ENCODE measurements at places on chromosomes 4 and X.
A peak's percentile ranks its signal among the peaks of the same experiment; 100 is the strongest.

- DNase-seq = no peak
These were observed 73.5 kb downstream of the FAM47B start for GRCh38 chrX:35016051-35016450.

- DNase-seq = no peak
These were observed 295.4 kb downstream of the BCOR start for GRCh38 chrX:39802354-39802753.

GRCh38 chr4:125225806-125226205, 88.9 kb upstream of the FAT4 start:
- DNase-seq = no peak

- no peak for DNase-seq
These were observed 318.2 kb upstream of the RASGEF1B start for GRCh38 chr4:81789741-81790399.

GRCh38 chrX:11760958-11761357, 2.9 kb downstream of the MSL3 start:
- DNase-seq = no peak

- no peak for DNase-seq
These were observed 271.8 kb upstream of the TENM3 start for GRCh38 chr4:181971411-181971810.

GRCh38 chrX:136162827-136163570, 15.7 kb downstream of the FHL1 start:
- DNase-seq = peak; percentile 78

GRCh38 chr4:145498430-145498829, 16.8 kb downstream of the SMAD1 start:
- DNase-seq = no peak

- no peak for DNase-seq
These were observed 553.3 kb upstream of the MAGEB2 start for GRCh38 chrX:29662101-29662500.

GRCh38 chr4:24604558-24605214, 20.3 kb upstream of the DHX15 start:
- no peak for DNase-seq

- DNase-seq = no peak
These were observed 107.2 kb downstream of the ANAPC4 start for GRCh38 chr4:25484243-25484721.

GRCh38 chr4:132669786-132670185, 479.3 kb upstream of the PCDH10 start:
- no peak for DNase-seq

- DNase-seq = peak; percentile 17
These were observed at the start of gene AR for GRCh38 chrX:67543818-67544217. Gene AR (plus strand): TSS chrX:67544021. CDS start chrX:67545147, 1,126 bp downstream.

GRCh38 chr4:158621729-158622128, 50.0 kb downstream of the C4orf46 start:
- DNase-seq = no peak

GRCh38 chr4:119858176-119858575, 208.5 kb downstream of the MAD2L1 start:
- no peak for DNase-seq

- no peak for DNase-seq
These were observed 484.1 kb downstream of the SMARCA1 start for GRCh38 chrX:129039176-129039575.

- DNase-seq = no peak
These were observed 76.5 kb upstream of the SMARCAD1 start for GRCh38 chr4:94131212-94131611.

GRCh38 chrX:19609541-19609940, 94.2 kb upstream of the MAP3K15 start:
- no peak for DNase-seq

DNA sequence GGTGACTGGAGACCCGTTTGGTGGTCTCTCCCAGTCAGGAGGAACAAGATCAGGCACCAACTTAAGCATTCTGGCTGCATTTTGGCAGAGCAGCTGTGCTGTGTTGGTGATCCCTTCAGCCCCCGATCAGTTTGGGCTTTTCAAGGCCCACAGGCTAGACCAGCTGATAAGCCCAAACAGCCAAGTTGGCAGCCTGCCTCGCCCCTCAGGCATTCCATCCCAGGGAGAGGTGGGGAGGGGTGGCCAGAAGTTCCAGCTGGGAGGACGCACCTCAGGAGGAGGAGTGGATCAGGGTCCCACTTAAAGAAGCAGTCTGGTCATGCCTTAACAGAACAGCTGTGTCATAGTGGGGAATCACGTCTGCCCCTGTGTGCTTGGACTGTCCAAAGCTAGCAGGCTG, 105.8 kb downstream of the CHIC1 start:
- DNase-seq = no peak

- no peak for DNase-seq
These were observed 51.0 kb downstream of the GUCY1B1 start for GRCh38 chr4:155809835-155810234.

GRCh38 chr4:168865854-168866253, 144.2 kb downstream of the CBR4 start:
- DNase-seq = no peak

- DNase-seq = no peak
These were observed 824 bp downstream of the TBC1D14 start for GRCh38 chr4:6910340-6910959.

- no peak for DNase-seq
These were observed 33.3 kb downstream of the PKD2 start for GRCh38 chr4:88040707-88041106.

- no peak for DNase-seq
These were observed 116.2 kb downstream of the AASDH start for GRCh38 chr4:56271131-56271530.

DNA sequence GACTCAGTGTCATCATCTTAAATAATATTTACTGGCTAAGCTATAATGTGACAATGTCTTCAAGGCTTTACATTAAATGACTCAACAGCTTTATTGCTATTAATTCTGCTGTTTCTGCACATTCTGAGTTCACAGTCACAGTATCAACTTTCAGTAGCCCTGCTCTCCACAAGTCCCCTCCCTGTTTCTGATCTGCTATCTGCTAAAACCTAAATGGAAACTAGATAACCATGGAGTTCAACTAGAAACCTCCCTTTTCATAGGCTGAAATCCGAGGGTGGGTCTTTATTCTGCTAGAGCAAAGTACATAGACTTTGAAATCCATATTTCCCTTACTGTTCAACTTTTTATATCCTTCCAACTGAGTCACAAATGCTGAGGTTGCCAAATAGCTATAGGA, 5.4 kb upstream of the ACE2 start:
- no peak for DNase-seq

DNA sequence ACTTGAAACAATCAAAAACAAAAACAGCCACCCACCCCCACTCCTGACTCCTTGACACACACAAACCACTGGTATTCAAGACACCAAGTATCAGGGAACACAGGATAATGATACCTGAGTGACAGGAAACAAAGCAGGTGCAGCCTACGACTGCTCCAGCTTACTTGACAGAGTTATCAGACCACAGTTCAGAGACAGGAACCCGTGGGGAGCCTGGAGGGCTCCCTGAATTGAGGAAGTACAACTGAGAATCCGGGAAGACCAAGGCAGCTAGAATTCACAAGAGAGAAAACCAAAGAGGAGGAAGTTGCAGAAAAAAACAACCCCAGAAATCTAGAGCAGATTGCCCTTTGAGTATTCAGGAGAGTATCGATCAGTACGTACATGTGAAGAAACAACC, 20.5 kb downstream of the COMMD8 start:
- no peak for DNase-seq

DNA sequence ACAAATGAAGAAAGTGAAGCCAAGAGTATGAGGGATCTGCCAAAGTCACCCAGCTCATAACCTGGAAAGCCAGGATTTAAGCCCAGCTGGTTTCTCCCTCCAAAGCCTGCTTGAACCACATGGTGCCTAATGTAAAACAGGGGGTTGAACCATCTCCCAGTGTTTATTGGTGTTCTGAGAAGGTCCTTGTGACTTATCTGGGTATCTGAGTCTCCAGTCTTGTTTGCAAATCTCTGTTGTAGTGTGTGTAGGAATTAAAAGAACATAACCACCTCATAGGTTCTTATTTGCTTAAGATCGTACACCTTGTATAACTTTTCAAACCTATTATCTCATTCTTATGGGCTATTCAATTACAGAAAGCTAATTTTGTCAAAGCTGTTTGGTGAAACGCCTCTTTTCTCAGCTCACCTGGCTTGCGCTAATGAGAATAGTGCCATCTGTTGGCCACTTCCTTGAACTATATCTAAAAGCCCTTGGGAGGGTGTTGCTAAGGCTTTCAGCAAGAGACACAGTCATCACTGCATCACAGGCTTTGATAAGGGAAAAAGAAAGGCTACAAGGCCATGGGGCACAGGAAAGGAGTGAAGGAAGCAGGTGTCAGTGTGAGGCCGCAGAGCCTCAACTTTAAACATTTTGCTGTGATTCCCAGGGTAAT, 34.0 kb downstream of the ETDB start:
- no peak for DNase-seq

GRCh38 chr4:79450053-79450452, 42.0 kb upstream of the GK2 start:
- DNase-seq = no peak

DNA sequence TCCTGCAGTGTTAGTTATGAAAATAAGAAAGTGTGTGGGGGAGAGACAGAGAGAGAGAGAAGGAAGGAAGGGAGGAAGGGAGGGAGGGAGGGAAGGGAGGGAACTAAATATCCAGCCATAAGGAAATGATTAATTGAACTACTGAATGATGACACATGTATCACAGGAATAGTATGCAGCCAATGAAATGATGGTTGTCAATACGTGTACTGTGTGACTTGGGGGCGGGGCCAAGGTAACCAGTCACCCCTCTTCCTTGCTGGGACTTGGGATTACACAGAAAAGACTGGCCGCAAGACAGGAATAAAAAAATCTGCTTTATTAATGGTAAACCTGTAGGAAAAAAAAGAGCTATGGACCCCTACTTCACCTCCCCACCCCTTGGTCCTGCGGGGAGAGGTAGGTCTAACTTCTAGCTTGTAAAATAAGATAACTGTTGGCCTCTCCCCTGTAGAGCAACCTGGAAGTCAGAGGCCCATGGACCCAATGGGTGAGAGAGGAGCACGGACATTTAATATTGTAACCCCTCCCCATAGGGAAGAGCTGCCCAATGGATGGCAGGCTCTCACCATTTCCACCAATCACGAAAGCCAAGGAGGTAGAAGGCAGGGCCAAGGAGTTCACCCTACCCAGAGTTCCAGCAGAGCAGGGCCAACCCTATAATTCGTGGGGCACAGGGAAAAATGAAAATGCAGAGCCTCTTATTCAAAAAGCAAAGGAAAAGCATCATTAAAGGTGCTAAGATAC, 7.4 kb downstream of the PPP2R2C start:
- DNase-seq = no peak

DNA sequence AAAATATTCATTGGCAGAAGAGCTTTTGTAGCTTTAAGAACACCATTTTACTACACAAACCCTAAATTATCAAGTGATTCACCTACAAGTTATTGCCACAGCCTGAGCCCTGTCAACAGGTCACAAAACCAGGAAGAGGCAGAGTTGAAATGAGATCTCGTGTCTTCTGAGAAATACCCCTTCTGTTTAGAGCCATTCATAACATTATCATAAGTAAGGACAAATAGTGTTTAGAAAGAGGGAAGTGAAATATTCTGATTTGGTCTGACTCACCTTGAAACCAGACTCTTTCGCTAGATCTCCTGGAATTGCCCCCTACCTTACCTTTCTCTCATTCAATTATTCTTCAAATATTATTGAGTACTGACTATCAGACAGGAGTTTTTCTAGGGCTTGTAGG, 5.9 kb downstream of the ETDB start:
- DNase-seq = no peak

DNA sequence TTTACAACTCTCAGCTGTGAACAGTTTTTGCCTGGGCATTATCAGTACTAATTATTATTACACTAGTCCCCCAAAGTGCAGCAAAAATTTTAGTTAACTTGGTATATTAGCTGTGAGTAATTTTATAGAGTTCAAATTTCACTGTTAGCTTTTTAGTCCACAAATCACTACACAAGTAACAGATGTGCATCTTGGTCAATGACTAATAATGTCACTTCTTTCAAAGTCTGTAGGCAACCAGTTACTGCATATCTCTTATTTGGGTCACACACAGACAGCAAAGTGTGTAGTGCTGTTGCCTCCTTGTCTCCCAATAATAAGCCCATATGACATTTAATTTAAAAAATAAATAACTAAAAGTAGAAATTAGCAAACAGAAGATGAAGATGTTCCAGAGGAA, 159.9 kb downstream of the SCFD2 start:
- no peak for DNase-seq

DNA sequence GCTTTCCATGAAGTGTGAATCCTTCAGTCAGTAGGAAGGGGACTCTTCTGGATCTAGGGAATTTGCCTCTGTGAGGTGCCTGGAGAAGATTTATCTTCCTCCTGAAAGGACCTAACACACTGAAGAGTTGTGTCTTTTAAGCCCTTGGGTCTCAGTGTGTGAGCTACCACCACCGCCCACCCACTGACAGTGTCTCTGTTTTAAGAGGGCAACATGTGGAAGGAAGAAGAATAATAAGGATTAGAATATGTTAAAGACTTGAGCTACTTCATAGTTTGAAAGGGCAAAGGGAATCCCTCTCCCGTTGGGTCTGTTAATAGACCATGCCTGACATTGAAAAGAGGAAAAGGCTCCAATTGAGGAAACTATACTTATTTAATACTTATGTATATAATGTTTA, 64.3 kb upstream of the TLR2 start:
- no peak for DNase-seq

GRCh38 chr4:20787940-20788665, 87.8 kb downstream of the PACRGL start:
- no peak for DNase-seq

DNA sequence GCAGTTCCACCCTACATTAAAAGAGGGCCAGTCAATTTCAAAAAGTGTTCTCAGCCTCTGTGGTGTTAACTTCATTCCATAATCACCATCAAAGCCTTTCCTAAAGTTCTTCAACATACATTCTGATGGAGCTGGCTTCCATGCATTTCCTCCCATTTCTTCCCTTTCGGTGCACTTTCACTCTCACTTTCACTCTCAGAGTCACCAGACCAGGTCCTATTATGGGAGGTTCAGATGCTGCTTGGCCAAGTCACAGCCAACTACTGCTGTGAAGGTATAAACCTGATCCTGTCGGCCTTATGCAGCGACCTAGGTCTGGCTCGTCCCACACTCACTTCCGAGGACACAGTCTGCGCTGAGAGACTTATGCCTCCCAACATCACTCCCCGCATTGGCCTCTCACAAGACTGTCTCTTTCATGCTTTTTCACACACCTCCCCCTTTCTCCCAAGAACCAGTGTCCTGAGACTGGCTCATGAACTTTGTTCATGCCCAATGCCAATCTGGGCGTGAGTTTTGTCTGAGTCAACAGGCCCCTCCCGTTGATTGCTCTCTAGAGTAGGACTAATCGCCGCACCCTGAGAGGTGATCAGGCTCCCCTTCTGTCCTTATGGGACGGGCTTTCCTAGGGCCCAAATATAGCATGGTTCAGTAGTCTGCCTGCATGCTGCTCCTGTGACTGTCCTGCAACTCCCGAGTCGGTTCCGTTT, 60.8 kb upstream of the XAGE1B start:
- no peak for DNase-seq
